ENCODE measurements at places on chromosomes 4 and X. TPM values are rescaled to one million over a fixed set of nuclear protein-coding genes. Genes with fewer than 3 reads are reported as not detected.

Gene PABPC4L
- total RNA-seq, result 2.8 TPM

DNA sequence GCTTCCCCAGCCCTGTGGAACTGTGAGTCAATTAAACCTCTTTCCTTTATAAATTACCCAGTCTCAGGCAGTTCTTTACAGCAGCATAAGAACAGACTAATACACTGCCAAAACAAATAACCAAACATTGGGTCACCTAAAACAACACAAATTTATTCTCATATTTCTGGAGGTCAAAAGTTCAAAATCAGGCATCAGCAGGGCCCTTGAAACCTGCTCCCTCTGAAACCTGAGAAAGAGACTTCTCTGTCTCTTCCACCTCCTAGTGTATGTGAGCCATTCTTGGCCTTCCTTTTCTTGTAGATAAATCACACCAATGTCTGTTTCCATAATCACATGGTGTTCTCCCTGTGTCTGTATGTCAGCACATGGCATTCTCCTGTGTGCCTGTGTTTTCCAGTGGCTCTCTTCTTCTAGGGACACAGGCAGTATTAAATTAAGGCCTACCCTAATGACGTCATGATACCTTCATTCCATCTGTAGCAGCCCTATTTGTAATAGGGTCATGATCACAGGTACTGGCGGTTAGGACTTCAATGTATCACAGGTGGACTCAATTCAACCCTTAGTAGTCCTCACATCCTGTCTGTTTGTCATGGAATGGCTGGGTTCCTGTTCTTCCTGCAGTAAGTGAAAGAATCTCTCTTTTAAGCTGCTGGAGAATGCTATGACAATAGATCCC lies 147.3 kb upstream of the CLNK start:
- H3K27me3 ChIP-seq, result no peaks in the 10 kb centered on the region
- no peak for DNase-seq
- H3K4me1 ChIP-seq, result no peaks in the 10 kb centered on the region
- H3K27ac ChIP-seq, result no peak overlapping the region
- no peaks in the 10 kb centered on the region for H3K36me3 ChIP-seq
- H3K4me3 ChIP-seq, result no peak overlapping the region

- H3K4me1 ChIP-seq, result no peaks in the 10 kb centered on the region
- no peak overlapping the region for H3K27ac ChIP-seq
- no peak for DNase-seq
- H3K36me3 ChIP-seq, result no peaks in the 10 kb centered on the region
Measured at GRCh38 chr4:158163941-158164767, 8.7 kb downstream of the GASK1B start.

DNA sequence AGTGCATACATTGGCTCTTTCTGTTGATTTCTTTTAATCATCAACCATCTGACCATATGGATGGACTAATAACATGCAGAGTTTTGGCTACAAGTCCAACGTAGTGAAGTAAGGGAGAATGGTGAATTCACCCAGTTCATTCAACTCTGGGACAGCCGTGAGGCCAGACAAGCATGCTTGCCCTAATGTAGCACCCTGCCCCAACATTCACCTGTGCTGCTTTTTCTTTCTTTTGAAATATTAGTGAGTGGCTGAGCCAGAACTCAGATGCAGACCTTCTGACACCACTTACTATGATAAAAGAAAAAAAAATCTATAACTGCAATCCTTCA lies 17.5 kb downstream of the ARSJ start:
- no peak overlapping the region for H3K4me3 ChIP-seq
- H3K36me3 ChIP-seq, result no peaks in the 10 kb centered on the region
- no peaks in the 10 kb centered on the region for H3K4me1 ChIP-seq
- no peaks in the 10 kb centered on the region for H3K27me3 ChIP-seq
- DNase-seq, result no peak

- no peaks in the 10 kb centered on the region for H3K36me3 ChIP-seq
- H3K27ac ChIP-seq, result no peak overlapping the region
- DNase-seq, result no peak
- no peak overlapping the region for H3K4me3 ChIP-seq
- no peaks in the 10 kb centered on the region for H3K27me3 ChIP-seq
- H3K4me1 ChIP-seq, result no peaks in the 10 kb centered on the region
Measured at GRCh38 chr4:69026974-69027373, 69.3 kb upstream of the UGT2B7 start.

- H3K4me1 ChIP-seq, result no peaks in the 10 kb centered on the region
- no peak for DNase-seq
- H3K27ac ChIP-seq, result no peak overlapping the region
- H3K27me3 ChIP-seq, result no peaks in the 10 kb centered on the region
Measured at GRCh38 chr4:58983887-58984286, 1873.7 kb upstream of the IGFBP7 start.

Data from prostate gland (tissue), 2 donors.